SIG-M5 (cell line): ENCODE measurements at places on chromosomes 6 and 20.

- DNase-seq: no peak
Measured at GRCh38 chr6:82322386-82322785, 41.2 kb upstream of the TPBG start.

GRCh38 chr6:88709819-88710246 is 253.6 kb downstream of the RNGTT start:
- no peak for DNase-seq

DNA sequence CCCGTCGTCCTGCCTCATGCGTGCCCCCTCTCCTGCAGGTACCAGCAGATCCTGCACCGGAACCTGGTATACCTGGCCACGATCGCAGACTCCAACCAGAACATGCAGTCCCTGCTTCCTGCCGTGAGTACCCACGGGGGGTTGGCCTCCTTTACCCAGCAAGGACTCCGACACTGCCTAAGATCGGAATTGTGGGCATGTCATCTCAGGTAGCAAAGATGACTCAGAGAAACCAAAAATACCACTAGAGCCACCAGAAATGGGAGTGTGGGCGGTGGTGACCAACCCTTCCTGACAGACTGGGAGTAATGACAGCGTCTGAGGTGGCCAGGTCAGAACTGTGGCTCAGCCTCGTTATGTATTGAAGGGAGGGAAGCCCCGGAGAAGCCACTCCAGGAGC is 16.3 kb downstream of the SS18L1 start:
- no peak for DNase-seq

- DNase-seq: no peak
Measured at GRCh38 chr20:22862671-22863230, 172.4 kb upstream of the SSTR4 start.

GRCh38 chr6:30325150-30325872 is 1.4 kb upstream of the TRIM39 start:
- peak; percentile 10 for DNase-seq
